ENCODE measurements at places on chromosomes 7 and 10.

- DNase-seq, result no peak
These were observed 210.1 kb downstream of the JCAD start for GRCh38 chr10:29849126-29849833.

DNA sequence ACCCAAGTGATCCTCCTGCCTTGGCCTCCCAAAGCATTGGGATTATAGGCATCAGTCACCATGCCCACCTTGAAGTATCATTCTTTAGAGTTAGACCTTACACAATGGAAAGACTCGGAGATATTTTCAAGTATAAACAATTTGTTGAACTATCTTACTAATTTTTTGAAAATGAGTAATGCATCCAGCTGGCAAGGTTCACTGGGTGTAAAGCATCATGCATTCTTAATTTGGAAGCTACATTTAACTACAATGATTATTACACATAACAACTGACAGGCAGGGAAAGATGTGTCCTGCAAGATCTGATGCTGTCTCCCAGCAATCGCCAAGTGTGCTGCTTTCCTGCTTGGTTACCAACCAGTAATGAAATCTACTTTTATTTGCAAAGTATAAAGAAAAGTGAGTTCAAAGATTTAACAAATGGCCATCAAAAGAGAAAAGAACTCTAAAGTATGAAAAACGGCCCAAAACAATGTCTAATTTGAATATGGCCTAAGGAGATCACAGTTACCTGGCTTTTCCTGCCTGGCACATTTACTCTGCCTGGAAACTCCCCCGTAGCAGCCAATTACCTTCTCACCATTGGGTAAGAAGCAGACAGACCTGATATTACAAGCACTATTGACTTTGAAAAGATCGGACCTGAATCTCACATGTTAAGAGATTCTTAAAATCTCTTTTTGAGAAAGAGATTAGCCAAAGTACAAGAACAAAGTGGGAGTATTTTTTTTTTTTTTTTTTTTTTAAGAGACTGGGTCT is 59.3 kb upstream of the NMT2 start:
- DNase-seq, result no peak

- DNase-seq, result no peak
These were observed 959 bp upstream of the ATRNL1 start for GRCh38 chr10:115092258-115092554.

DNA sequence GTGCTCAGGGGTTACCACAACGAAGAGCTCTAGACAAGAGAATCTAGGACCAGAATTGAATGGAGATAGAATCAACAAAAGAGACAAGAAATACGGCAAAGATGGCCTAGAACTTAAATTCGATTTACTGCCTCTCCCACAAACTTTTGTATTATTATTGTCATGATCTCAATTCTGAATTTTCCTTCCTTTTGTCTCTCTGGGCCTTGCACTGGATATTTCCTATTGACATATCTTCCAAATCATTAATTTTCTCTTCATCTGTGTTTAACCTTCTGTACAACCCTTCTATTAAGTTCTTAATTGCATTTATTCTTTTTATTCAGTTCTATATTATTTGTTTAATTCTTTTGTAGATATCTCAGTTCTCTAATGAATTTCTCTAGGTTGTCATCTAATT is 28.4 kb downstream of the VSTM4 start:
- no peak for DNase-seq

DNA sequence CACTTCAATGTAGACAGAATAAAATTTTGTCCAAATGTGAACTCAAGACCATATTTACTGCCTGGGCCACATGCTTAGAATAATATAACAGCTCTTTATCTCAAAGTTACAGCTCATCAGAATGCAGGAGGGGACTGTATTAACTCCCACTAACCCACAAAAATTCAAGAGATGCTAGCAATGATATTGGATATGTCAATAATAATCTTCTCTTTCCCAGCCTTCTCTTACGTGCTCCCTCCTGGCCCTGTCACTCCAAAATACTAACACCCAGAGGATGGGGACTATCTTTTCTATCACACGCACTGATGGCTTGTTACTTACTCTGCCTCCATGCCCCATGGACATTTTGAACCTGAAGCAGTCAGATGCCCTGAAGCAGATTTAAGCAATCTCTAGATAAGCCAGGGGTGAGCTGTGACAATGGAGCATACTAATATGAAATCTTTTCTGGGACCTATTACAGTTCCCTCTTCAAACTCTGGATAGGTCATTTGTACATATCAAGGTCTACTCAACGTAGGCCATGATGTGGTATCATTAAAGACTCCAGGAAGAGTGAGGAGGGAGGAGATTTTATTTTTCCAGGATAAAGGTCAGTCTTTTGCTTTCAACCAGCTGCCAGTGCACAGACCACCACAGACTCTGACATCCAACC is 803.0 kb downstream of the GRM8 start:
- DNase-seq, result no peak

DNA sequence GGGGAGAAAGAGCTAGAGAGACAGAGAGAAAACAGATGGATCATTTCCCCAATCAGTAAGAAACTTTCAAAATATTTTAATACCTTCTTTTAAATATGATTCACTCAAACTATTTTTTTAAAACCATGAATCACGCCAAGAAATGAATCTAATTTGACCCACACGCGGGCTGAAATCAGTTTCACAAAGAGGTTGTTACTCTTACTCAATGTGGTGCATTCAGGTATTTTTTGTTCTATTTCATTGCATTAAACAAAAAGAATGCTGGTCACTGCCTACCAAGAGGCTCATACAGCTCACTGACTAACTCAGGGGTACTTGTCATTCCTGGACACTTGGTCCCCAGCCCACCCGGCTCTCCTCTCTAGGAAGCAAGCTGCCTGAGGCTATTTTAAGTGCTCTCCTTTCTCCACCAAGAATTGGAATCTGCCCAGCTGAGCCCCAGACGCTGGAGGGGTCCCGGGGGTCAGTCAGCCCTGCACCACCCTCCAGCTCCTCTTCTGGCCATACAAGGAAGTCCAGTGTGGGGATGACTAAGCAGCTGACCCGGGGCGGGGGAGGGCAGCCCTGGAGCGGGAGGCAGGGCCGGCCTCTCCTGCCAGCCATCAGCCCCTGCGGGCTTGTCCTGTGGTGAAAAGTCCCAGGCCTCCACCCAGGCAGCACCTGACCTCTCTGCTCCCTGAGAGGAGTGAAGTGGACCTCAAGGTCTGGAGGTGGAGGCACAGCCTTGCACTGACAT is 21.7 kb upstream of the PFKP start:
- no peak for DNase-seq

- DNase-seq, result no peak
These were observed 2.5 kb downstream of the VSTM2A start for GRCh38 chr7:54544527-54545240.

DNA sequence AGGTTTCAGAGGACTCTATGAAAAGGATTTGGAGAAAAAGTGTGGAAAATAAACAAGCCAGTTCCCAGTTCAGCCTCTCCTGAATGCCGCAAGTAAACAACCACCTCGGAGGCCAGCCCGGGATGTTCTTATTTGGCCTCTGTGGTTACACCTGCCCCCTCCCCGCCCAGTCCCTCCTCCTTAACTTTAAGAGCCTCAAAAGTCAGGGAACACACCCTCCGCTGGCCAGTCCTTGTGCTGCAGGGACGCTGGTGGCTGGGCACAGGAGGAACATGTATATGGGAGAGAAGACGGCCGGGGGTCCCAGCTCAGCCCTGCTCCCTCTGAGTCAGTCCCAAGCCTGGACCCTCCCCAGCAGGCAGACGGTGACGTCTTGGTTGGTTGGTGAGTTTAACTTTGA is 6.1 kb downstream of the CHST3 start:
- no peak for DNase-seq

DNA sequence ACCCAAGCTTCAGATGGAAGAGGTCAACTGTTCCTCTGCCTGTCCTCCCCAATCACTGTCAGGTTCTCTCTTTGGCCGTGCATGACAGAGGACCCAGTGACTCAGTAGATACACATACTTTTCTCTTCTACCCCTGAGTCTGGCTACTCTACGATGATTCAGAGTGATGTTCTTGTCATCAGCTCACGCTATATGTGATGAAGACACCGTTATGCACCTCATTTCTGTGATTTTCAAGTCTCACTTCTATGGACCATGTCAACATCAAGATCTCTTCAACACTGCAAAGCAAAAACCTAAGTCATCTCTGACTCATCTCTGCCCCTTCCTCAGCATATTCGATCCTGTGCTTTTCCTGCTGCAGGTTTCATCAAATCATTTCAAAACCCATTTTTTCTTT is 76.6 kb upstream of the DGKI start:
- DNase-seq, result no peak

DNA sequence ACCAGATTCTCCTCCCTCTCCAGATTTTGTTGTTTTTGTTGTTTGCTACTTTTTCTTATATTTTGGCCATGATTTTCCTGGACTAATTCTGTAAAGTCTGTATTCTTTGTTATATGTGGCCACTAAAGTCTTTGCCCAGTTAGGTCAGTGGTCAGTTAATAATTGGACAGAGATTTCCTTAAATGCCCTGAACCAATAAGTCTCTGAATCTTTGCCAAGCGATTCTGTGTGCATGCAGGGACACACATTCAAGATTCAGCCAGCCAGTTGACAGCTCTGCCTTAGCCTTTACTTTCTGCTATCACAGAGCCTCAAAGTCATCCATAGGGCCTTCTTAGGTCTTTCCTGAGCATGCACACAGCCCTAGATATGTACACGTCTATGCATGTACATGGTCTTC is 11.0 kb upstream of the COL17A1 start:
- DNase-seq, result no peak

- no peak for DNase-seq
These were observed 50.7 kb upstream of the GHITM start for GRCh38 chr10:84088626-84089025.

DNA sequence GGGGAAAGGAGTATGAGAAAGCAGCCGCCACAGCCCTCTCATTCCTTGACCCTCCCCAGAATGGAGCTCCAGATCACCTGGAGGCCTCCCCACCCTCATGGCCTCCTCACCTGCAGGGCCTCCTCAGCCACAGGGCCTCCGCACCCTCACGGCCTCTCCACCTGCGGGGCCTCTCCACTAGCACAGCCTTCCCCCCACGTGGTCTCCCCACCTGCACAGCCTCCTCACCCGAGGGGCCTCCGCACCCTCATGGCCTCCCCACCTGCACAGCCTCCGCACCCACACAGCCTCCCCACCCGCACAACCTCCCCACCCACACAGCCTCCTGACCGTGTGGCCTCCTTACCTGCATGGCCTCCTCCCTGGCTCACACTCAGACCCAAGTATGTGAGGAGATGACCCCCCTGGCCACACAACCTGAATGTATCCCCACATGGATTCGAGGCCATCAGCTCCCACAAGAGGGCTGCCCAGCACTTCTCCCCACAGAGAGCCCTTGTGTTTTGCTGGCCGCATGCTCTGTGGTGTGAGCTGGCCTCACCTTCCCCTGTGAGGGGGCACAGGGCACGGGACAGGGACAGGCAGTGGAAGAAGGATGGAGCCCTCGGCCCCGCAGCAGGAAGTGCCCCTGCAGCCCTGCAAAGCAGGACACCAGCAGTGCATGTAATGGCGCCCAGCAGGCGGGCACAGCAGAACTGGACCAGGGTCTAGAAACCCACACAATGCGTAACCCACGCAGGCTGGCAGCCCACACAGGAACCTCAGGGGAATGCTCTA is 3.1 kb downstream of the DIP2C start:
- DNase-seq, result no peak

DNA sequence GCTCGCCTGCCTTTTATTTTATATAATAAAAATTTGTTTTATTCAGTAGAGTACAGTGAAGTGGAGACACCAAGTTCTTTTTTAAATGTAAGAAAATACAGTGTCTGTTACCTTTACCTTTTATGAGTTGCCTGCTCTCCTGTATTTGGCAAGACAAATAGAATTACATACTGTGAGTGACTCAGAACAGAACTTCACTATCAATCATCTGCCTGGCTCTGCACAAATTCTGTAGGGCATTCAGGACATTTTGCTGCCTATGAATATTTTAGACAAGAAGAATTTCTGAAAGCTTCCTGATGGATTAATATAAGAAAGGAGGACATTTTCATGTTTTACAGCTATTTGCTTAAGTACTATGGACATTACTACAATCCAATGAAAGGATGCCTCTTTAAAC is 135.4 kb upstream of the PHF14 start:
- no peak for DNase-seq

DNA sequence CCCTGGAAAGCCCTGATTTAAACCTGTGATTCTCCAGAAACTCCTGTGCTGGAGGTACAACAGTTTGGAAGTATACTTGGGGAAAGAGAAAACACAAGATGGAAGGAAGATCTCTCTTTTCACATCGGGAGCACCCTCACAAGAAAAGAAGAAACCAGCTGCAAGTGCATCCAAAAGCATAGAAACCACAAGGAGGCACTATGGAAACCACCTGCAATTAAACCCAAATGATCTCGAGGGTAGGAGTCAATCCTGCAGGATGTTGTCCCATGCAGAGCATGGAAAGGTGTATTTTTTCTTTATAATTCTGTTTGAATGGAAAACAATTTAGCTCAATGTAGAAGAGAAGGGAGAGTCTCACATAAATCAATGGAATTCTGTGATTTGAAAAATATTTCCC is 210.5 kb downstream of the TWIST1 start:
- DNase-seq, result no peak

DNA sequence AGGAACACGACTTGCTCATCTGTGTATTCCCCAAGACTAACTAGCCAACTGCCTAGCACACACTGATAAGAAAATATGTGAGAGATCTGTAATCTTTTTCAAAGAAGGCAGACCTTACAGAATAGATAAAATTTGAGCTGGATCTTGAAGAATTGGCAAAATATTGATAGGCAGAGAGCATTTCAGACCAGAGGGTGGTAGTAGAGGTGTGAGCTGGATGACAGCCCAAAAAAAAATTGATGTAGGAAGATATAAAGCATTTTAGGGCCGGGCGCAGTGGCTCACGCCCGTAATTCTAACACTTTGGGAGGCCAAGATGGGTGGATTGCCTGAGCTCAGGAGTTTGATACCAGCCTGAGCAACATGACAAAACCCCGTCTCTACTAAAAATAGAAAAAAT is 1.2 kb upstream of the ZNF746 start:
- DNase-seq, result no peak

GRCh38 chr10:87729940-87730339 is 70.3 kb downstream of the PAPSS2 start:
- no peak for DNase-seq

All from GM18507 (cell line).